Activated CD8-positive, alpha-beta memory T cell treated with anti-CD3 and anti-CD28 coated beads for 24 hours (primary cell): ENCODE measurements at places on chromosomes 16 and 17.
A peak's percentile ranks its signal among the peaks of the same experiment; 100 is the strongest.

DNA sequence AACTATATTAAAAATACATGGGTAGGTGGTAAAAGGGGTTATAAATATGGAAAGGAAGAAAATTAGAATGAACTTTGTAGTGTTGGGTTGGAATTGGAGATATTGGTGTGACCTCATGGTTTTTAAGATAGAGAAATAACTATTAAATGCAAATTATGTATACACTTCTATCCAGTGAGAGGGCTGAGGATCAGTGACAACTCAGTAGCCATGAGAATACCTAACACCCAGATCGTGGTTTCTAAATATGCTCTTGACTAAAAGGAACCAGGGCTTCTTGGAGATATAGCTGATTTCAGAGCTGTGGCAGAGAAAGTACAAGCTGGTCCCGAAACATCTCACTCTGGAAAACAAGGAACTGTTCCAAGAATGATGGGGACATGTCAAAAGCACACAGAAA is 44.4 kb downstream of the SLC6A4 start:
- no peak for DNase-seq

- DNase-seq: no peak
These were observed 5.4 kb upstream of the LHX1 start for GRCh38 chr17:36931697-36932382.

DNA sequence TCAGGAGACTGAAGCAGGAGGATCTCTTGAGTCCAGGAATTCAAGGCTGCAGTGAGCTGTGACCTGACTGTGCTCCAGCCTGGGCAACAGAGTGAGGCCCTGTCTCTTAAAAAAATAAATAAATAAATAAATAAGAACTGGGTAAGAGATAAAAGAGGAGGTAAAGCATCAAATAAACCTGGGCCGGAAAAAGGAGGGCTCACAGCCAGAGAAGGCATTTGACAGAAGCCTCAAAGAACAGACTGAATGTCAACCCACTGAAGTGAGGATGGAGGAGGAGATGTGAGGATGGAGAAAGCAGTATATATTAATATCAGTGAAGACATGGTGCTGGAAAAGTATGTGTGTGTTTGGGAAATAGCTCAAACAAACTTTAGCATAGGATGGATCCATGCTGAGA is 6.1 kb downstream of the NOG start:
- DNase-seq: no peak

DNA sequence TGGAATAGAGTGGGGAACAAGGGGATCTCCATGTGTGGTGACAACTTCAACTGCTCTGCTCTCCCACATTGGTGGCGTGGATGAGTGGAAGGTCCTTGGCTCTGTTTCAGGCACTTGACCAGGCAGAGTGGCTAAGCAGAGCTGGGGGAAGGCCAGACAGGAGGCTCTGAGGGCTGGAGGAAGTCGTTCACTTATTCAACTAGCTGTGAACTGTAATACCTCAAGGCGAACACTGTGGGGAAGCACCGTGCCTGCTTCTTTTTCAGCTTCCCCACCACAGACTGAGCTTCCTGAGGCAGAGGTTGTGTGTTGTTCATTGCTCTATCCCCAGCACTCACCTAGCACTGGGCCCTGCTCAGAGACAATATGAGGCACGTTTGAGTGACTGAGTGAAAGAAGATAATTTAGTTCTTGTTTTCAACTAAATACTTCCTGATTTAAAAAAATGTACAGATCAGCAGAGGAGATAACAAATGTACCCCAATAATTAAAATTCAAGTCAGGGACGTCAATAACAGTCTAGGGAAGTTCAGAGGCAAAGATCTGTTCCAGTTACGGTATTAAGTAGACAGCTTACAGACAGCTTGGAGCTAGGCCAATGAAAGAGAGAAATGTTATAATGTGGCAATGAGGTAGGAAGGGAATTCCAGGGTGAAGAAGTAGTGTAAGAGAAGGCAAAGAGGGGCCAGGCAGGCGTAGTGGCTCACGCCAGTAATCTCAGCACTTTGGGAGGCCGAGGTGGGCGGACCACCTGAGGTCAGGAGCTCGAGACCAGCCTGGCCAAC is 34.7 kb downstream of the MYO18A start:
- DNase-seq: peak; percentile 82

- DNase-seq: no peak
These were observed 13.3 kb upstream of the SLC6A4 start for GRCh38 chr17:30248786-30249185.

DNA sequence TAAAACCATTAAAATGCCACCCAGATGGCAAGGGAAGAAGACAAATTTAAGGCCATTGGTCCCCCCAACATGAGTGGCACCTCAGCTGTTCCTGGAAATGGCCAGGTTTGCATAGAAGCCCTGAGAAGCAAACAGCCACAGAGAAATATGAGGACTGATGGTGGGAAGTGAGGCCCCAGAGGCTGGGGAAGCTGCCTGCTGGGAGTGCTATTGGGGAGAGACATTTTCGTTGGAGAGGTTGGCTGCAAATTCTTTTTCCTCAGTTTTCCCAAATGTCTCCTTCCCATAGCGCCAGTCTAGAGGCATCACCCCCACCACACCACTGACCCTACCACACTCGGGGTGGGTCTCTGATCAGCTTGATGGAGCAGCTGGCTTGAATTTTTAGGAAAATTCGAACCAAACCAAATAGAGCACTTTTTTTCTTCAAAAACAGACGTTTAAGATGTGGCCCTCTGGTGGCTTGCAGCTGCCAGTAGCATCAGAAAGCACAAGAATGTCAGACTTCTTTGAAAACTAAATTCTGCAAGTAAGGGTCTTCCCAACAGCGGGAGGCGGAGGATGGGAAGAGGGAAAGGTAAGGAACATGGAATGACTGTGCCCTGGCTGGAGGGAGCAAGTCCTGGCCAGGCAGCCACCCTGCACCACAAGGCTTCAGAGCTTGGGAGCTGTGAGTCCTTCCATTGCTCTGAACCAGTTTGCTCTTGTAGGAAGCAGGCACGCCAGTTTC is 13.2 kb upstream of the SLC12A3 start:
- no peak for DNase-seq
